ENCODE measurements at places on chromosomes 3 and 15.

DNA sequence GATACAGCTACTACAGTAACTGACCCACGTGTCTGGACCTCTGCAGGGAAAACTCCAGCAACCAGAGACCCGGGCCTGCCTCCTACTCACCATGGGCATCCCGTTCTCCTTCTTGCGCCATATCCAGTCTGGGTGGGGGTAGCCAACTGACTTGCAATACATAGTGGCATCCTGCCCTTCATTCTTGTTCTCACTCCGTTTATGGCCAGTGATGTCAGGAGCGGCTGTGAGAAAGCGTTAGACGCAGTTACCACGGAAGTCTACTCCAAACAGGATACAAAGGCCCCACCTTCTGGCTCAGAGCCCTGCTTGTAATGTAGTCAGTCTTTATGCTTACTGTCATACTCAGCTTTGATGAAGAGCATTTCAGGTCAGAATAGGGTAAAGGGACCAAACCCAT lies 59.6 kb downstream of the NPTN start:
- peak; percentile 98 for DNase-seq

DNA sequence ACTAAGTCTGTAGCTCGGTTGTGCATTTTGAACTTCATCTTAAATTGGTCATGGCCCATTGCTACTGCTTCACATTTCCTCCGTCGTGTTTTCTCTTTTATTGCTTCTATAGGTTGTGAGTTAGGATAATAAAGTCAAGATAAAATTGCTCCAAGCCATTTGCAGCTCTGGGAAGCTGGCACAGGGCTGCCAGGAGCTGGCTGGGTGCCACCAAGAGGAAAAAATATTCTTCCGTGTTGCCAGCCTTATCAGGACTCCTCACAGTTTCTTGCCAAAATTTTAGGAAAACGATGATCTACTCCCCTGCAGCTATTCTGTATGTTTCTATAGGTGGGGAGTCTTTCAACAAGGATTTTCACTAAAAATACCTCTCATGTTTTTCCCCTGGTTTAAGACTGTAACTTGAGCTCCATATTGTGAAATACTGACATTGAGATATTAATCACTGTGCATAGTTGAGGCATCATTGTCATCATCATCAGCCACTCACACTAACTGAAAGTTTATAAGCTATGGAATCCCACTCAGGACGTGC lies 55.4 kb upstream of the PIAS1 start:
- peak; percentile 47 for DNase-seq

- no peak for DNase-seq
These were observed 432.2 kb downstream of the SOX2 start for GRCh38 chr3:182143903-182144302.

GRCh38 chr3:149532489-149533180 lies 58.1 kb downstream of the TM4SF4 start:
- DNase-seq: no peak

- no peak for DNase-seq
These were observed 143.1 kb downstream of the NR2F2 start for GRCh38 chr15:96473556-96473955.

DNA sequence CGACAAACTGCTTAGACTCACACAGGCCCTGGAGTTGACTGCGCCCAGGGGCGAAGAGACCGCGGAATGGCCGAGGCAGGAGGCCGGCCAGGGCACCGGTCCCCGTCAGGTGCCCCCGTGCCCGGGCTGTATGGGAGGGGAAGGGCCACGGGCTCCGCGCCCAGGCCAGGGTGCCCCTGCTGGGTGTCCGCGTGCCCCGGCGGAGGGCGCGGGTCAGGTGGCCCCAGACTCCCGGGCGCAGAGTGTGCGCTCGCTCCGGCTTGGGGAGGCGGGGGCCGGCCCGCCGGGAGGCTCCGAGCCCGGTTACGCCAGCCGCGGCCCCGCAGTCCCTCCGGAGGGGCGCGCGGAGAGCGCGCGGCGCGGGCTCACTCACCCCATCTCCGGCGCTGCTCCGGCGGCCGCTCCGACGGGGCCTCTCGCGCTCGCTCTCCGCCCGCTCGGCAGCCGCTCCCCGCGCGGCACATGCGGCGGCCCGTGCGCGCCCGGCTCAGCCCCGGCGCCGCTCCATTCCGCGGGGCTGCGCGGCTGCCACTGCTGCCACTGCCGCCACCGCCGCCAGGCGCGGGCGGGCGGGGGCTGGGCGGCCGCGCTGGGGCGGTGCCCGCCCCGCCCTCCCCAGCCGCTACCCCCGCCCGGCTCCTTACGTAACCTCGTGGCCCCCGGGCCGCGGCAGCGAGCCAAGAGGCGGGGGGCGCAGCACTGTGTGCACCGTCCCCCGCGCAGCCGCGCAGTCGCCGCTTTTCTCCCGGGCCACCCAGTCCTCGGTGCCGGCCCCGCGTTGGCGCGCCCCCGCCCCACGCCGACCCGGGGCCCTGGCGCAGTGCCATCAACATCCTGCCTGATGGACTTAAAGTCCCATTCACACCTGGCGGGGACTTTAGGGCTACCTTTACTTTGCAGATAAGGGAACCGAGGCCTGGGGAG lies at the start of gene HOMER2:
Gene HOMER2 (minus strand): TSS at position 563 of the 924 bp plus-strand sequence. CDS start 185 bp downstream, at position 378.
- peak; percentile 11 for DNase-seq

- no peak for DNase-seq
These were observed 9.3 kb downstream of the EIF4G1 start for GRCh38 chr3:184323696-184324095.

- DNase-seq: no peak
These were observed 96.6 kb downstream of the LRIG1 start for GRCh38 chr3:66404197-66404596.

- DNase-seq: no peak
These were observed 39.5 kb downstream of the NR2F2 start for GRCh38 chr15:96369825-96370621.

DNA sequence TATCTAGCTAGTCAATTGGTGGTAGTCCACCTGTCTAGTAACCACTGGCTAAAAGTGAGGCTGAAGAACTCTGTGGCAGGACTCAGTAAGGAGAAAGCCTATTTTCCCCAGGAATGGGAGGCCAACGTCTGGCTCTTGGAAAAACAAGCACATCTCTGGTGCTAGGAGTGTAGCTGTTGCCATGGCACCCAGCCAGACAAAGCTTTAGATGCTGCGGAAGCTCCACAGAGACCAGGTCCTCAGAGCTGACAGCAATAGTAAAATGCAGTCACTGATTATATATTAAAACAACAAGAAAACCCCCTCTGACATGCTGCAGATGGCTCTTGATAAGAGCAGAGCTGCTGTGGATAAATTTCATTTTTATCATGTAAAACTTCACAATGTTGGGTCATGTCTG lies 124.9 kb upstream of the STRIT1 start:
- peak; percentile 2 for DNase-seq

GRCh38 chr3:74789111-74789510 lies 174.7 kb upstream of the CNTN3 start:
- peak; percentile 7 for DNase-seq

DNA sequence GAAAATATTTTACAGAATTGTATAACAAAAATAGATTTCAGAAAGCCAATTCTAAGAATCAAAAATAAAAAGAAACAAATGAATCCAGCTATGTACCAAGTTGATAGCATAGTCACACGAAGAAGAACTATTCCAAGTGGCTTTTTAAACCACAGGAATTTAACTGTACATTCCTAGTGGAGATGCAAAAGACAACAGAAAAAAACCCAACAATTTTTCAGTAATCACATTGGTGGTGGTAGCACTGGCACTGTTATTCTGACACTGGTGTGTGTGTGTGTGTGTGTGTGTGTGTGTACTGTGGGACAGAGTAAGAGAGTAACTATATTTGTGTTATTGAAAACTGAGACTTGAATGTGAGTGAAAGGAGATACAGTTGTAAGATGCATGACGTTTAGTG lies 9.1 kb downstream of the BFSP2 start:
- DNase-seq: peak; percentile 43

GRCh38 chr15:74873756-74874424 lies 725 bp upstream of the SCAMP2 start:
- DNase-seq: no peak

DNA sequence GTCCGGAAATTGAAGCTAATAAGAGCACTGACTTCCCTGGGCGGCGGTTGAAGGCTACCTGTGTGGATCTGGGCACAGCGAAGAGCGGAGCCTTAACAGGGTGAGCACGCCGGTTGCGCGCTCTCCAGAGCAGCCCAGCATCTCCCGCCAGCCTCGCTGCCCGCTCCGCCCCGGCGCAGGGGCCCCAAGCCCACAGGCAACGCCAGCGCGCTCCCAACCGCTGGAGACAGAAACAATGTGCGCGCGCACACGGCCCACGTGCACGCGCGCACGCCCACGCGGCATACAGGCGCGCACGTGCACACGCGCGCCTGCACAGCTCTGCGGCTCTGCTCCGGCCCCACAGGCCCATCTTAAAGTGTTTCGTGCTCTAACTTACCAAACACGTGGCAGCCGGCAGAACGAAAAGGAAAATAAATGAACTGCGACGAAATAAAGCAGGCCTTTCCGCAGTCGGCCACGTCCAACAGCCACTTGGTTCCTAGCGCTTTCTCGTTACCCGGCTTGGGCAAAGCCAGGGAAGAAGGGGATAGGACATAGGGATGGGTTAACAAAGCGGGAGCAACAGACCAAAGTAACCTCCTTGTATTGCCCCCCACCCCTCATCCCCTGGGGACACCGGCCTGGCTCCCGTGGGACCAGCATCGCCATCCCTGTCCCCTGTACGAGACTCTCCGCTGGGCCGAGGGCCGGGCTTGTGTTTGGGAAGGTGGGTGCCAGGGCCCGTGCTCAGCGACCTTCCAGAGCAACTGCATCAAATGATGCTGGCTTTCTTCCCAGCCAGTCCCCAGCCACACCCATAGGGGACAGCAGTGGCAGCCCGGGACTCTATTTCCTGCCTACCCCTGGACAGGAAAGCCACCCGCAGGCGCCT lies 203.7 kb downstream of the ABHD5 start:
- peak; percentile 69 for DNase-seq

- peak; percentile 41 for DNase-seq
These were observed 67.6 kb downstream of the EFCAB12 start for GRCh38 chr3:129360705-129361460.

DNA sequence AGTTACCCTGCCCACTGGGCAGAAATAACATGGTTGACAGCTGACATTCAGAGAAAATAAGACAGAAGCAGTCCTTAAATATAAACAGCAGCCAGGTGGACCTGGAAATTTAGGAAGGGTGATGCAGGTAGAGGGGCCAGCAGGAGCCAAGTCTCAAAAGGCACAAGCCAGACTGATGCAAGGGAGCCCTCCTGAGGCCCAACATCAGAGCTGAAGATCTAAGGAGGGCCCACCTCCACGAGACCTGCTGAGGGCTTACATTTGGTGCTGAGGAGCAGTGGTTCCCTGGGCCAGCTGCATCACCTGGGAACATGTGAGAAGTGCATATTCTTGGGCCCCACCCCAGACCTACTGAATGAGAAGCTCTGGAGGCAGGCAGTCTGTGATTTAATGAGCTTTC lies 105.5 kb upstream of the TRIM42 start:
- DNase-seq: no peak

DNA sequence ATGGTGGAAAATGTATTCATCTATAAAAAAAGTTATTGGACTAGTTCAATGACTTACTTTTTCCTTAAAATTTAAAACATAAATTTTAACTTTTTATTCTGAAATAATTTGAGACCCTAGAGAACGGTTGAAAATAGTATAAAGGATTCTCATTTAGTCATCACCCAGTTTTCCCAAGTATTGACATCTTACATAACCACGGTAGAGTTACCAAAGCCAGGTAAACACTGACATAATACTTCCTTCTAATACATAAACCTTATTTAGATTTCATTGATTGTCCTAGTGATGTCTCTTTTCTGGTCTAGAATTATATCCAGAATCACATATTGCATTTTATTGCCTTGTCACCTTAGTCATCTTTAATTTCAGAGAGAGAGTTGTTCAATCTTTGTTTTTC lies 319.1 kb downstream of the LPP start:
- DNase-seq: no peak

DNA sequence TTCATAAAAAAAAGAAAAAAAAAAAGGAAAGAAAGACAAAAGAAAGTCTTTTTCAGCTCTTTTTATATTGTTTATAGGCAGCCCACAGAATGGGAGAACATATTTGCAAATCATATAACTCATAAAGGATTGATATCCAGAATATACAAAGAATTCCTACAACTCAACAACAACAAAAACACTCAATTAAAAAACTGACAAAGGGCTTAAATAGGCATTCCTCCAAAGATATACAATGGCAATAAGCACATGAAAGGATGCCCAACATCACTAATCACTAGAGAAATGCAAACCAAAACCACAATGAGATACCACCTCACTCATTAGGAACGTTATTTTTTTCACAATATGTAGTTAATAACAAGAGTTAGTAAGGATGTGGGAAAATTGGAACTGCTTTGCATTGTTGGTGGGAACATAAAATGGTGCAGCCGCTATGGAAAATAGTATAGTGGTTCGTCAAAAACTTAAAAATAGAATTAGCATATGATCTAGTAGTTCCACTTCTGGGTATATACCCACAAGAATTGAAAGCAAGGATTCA lies 54.2 kb upstream of the CMTM8 start:
- peak; percentile 12 for DNase-seq

DNA sequence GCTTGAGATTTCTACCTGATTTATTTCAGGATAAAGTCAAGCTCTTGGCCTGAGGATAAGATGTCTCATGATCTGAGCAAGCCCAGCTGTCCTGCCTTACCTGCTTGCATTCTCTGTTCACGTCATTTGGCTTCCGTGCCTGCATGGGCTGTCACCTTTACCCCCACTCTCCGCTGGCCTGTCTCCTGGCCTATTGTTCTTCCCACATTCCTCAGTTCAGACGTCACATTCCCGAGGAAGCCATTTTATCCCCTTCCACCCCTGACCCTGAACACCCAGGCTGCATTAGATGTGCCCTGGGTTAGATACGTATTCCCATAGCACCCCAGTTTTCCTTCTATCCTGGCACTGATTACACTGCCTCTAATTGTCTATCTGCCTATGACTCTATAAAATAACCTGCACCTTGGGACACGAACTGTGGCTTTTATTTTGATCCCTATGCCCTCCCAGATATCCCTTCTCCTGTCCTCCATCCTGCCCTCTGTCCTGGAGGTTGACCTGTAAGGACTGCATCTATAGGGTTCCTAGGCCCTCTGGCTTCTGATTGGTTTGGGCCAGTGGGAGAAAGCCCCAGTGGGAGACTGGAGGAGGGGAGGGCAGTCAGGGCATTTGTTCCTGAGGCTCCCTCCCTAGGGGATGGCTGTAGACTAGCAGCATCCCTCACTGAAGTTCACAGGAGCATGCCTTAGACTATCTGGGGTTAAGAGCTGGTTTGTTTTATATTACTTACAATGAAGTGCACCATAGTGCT lies 19.2 kb upstream of the UBE2Q2 start:
- DNase-seq: peak; percentile 46

- peak; percentile 36 for DNase-seq
These were observed 109.0 kb upstream of the SLC2A2 start for GRCh38 chr3:171135549-171135948.
